ENCODE measurements at places on chromosomes 3 and 15.

GRCh38 chr15:77282333-77282732 is 137.6 kb downstream of the PEAK1 start:
- DNase-seq: no peak

GRCh38 chr15:67303490-67304363 is 49.1 kb downstream of the IQCH start:
- DNase-seq: no peak

GRCh38 chr3:113286524-113286923 is 75.2 kb downstream of the BOC start:
- no peak for DNase-seq

DNA sequence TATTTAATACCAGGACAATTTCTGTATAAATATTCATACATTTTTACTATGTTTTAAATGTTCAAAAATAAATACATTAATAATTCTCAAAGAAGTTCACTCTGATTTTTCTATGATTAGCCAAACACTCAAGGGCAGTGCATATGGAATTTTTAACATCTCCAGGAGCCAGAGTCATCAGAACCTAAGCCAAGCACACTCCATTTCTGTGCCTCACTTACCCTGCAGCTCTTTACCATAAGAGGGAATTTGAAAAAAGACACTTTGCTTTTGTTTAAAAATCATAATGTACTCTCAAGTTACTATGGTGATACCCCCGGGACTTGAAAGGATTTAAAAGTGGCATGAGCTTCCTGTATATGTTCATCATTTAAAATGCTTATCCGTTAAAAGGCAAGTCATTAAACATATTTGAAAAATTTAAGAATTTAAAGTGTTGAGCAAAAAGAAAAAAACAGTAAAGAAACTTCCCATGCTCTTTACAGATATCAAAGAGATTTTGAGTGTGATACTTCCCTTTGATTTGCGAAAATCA is 747.4 kb upstream of the NECTIN3 start:
- DNase-seq: no peak

DNA sequence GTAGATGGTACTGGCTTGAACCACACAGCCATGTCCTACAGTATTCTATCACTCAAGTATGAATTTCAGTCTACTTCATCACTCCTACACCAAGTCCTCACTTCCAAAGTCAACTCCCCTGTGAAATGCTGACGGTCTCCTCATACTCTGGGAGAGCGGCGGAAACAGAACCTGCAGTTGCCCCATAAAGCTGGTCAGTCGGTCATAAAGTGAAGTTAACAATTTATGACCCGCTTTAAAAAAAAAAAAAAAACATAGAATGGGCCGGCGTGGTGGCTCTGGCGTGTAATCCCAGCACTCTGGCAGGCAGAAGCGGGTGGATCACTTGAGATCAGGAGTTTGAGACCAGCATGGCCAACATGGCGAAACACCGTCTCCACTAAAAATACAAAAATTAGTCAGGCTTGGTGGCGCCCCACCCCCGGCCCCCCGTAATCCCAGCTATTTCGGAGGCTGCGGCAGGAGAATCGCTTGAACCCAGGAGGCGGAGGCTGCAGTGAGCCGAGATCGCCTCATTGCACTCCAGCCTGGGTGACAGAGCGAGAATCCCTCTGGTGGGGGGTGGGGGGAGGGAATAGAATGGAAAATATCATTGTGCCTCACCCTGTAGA is 2.1 kb downstream of the TRANK1 start:
- DNase-seq: no peak

DNA sequence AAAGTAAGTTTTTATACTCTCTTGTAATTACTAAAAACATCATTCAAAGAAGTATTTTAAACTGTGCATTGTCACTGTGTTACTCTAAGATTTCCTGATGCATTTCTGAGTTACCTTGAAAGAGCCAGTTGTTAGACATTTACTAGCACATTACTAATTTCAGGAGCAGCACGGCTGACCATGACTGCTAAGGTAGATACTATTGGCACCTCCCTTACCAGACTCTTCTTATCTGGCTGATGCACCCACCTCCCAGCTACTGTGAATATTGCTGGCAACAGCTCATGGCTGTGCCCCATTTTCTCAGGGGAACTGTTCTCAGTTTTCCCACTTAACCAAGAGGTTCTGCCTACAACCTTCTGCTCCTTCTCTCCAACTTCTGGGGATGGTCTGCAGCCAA is 29.4 kb downstream of the COL6A5 start:
- no peak for DNase-seq

DNA sequence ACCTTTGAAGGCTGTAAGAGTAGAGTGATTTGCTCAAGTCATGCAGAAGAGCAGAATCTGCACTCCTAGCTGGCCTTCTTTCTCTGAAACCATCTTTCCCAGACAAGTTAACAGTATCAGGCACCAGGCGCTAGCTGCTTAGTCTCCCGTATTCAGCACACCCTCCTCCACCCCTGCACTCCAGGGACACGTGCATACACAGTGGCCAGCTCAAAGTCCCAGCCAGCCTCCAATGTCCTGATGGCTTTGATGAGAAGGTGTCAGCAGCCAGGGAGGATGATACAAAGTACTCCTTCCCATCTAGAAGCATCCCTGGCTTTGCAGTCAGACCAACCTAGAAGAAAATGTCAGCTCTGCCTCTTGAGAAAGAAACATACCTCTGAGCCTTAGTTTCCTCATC is 177.8 kb downstream of the ADAMTS17 start:
- DNase-seq: no peak

- DNase-seq: no peak
These were observed 28.3 kb downstream of the PDCD6IP start for GRCh38 chr3:33826688-33827087.

DNA sequence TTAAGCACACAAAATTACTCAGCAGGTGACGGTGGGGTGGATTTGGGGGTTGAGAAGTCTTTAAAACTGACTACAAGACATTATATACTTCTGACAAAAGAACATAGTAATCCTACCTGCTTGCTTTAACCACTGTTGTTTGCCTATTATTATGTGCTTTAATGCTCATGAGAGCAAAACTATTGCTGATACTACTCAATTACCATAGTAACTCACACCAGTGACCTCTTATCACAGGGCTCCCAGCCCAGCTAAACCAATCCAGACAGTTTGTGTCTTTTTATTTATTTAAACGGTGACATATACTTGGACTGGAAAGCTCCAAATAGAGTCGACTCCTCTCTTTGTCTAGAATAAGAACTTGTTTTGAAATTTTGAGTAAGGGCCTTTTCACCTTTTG is 42.8 kb upstream of the FEZF2 start:
- DNase-seq: no peak

- no peak for DNase-seq
These were observed 88.5 kb downstream of the FBLN2 start for GRCh38 chr3:13637311-13637891.

DNA sequence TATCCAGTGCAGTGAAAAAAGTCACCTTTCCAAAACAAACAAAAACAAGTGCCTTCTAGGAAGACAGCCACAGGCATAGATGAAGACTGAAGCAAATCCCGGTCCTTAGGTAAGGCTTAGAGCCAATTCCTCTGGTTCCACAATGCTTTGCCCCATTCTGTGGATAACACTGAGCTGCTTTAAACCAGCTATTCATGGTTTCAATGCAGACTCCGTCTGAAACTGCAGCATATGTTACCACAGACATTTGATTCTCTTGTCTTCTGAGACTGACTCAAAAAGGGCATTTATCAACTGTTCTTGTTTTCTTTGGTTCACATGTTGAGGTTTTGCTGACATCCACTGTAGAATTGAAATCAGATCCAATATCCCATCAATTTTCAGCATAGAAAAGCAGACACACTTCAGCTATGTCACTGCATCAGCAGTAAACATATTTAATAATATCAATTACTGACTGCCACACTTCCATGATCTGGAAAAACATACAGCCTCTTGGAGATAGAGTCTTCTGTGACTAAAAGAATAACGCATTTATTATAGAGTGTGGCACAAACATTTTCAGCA is 659.3 kb downstream of the ROBO2 start:
- DNase-seq: no peak

- no peak for DNase-seq
These were observed 19.5 kb upstream of the NANOGP8 start for GRCh38 chr15:35104526-35105147.

DNA sequence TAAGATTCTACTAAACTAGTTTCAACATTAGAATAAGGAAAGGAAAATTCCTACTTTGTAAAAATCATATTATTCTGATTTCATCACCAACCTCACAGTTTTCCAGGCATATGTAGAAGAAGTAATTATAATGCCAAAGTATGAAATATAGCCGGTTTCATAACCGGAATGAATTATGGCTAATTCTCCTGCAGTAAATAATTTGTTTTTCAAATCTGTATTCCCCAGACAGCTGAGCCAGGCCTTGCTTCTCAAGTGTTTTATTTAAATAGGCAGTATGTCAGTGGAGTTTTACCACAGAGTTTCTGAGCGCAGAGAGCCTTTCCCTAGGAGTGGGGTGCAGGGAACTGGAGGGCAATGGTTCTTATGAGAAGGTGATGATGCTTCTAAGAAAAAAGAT is 8.7 kb upstream of the CPA3 start:
- no peak for DNase-seq

DNA sequence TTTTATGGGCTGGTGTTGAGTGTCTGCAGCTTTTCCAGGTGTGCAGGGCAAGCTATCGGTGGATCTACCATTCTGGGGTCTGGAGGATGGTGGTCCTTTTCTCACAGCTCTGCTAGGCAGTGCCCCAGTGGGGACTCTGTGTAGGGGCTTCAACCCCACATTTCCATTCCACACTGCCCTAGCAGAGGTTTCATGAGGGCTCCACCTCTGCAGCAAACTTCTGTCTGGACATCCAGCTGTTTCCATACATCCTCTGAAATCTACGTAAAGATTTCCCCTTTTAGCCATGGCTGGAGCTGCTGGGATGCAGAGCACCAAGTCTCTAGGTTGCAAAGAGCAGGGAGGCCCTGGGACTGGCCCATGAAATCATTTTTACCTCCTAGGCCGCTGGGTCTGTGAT is 11.6 kb downstream of the RFX7 start:
- no peak for DNase-seq

GRCh38 chr3:71146673-71147072 is 436.9 kb downstream of the FOXP1 start:
- DNase-seq: no peak

GRCh38 chr3:145798007-145798406 is 363.0 kb downstream of the PLOD2 start:
- DNase-seq: no peak

DNA sequence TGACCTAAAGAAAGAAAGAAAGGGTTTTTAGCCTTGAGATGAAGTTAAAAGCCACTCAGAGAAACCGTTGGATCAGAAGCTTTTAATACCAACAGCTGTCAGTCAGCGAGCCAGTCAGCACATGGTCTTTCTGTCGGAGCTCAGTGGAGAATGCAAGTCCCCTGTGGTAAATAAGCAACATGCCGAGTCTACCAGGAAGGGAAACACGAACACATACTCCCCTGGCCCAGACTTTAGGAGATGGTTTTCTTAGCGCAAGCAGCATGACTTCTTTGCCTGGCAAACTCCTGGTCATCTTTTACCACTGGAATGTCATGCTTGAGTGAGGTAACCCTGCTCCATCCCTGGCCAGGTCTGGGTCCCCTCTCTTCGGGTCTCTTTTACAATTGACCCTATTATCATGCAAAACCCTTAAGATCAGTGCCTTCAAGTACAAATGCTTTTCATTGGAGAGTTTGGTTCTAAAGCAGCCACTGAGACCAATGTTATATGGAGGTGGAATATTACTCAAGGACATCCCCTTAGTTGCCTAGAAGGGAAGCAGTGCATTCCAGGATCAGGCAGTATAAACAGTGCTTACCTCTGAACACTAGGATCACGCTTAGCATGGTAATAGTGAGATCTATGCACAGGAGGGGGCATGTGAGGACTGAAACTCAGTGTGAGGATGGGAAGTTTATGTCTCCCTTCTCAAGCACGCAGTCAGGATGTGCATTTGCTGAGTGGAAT is 28.2 kb downstream of the SLCO3A1 start:
- no peak for DNase-seq

- DNase-seq: peak; percentile 28
These were observed 20.0 kb downstream of the PCCB start for GRCh38 chr3:136270179-136270578.

GRCh38 chr3:155743606-155744005 is 1.3 kb downstream of the PLCH1 start:
- no peak for DNase-seq

GRCh38 chr3:65597226-65597951 is 441.3 kb downstream of the MAGI1 start:
- DNase-seq: no peak

DNA sequence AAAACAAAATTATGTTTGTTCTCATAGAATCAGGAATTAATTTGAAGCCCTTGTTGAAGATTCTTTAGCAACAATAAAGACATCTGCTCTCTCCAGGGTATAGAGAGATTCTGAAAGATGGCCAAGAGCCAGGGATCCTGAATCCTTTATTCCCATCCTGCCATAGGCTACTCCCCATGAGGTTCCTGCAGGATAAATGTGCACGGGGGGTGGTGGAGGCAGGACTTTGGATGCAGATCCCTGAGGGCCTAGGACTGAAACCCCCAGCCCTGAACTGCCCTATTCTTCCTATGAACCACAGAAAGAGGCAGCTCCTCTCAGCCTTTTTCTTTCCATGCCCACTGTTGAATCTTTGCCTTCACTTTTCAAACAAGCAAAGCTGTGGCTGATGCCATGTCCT is 17.1 kb downstream of the TMEM108 start:
- DNase-seq: no peak

- DNase-seq: no peak
These were observed 70.0 kb downstream of the MTHFS start for GRCh38 chr15:79826800-79827199.

- no peak for DNase-seq
These were observed 29.9 kb upstream of the GHSR start for GRCh38 chr3:172478116-172478515.

DNA sequence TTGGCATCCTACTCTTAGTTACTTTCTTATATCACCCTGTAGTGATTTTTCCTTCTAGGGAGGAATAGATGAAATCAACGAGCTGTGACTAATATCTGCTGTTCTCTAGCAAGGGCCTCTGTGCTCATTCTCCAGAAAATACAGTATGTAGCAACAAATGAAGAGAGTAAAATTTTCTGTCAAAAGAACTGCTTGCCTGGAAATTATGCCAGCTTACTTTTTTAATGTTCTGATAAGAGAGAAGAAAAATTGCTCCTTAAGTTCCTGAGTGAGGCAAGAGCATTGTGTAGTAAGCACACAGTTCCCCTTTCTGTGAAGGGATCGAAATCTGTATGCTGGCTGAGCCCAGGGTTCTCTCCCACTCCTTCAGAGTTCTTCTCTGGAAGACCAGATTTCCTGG is 51.4 kb upstream of the GK5 start:
- no peak for DNase-seq

GRCh38 chr3:181316482-181316881 is 326.9 kb upstream of the DNAJC19 start:
- no peak for DNase-seq

DNA sequence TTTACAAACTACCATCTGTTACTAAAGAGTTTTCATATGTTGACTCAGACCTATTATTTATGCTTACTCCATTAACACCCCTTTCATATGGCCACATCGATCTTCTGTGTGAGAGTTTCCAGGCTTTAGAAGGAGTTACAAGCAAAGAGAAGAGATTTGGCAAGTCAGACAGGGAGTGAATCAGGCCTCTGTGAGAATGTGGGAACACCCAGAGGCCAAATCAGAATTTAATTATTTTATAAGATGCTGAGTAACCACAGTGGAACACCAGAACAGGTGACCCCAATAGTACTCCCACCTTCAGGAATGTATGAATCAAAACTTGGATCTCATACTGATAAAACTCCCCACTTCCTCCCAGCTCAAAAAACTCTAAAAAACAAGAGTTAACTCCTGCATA is 42.0 kb downstream of the IFT57 start:
- no peak for DNase-seq
